Fibroblast of skin of back (primary cell): ENCODE measurements at places on chromosomes 16 and 17.

- DNase-seq: no peak
Observed at GRCh38 chr17:41308251-41308917, 725 bp downstream of the KRTAP16-1 start.

DNA sequence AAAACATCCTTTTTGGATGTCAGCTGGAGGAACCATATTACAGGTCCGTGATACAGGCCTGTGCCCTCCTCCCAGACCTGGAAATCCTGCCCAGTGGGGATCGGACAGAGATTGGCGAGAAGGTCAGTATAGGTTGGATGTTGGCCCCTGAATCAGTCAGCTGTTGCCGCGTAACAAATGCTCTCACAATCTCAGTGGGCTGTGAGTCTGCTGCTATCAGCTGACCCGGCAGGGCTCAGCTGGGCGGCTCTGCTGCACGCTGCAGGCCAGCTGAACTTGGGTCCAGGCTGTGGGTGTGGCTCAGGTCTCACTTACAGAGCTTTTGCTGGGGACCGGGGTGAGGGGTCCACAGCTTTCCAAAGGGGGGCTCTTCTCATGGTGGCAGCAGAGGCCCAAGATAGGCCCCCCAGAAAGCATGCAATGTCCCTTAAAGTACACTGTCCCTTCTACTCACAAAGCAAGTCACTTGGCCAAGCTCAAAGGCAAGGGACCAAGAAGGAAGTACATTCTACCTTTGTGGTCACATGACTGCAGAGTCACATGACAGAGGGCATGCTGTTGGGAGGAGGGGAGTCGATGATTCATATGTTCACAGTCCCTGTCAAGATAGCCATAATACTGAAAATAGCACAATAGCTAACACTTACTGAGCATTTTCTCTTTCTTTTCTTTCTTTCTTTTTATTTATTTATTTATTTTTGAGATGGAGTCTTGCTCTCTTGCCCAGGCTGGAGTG, 134.2 kb downstream of the ABCC1 start:
- DNase-seq: peak; percentile 55

DNA sequence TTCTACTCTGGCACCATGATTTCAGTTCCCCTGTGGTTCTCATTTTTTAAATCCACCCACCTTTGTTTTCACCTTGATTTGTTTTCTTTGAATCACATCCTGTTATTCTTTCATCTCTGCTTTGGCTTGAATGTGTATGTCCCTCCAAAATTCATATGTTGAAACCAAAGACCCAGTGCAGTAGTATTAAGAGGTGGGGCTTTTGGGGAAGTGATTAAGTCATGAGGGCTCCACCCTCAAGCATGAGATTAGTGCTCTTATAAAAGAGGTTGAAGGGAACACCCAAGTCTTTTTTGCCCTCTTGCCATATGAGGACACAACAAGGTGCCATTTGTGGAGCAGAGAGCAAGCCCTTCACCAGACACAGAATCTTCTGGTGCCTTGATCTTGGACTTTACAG, 382.3 kb downstream of the SLC39A11 start:
- no peak for DNase-seq

DNA sequence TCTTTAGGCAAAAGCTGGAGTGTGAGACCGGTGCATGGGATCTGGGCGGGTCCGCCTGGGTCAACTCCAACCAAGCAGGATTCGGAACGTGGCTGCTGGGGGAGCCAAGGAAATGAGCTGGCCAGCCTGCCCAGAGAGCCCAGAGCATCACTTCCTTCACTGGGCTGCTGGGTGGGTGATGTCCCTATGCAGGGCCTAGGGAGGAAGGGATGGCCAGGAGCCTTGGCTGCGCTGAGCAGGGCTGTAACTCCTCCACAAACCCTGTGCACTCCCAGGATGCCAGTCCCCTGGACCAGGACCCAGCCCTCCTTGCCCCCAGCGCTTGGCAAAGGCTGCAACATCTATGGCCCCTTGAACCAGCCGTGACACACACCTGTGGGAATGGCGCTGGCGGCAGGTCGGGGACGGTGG, 138.4 kb downstream of the RAB11FIP4 start:
- DNase-seq: no peak

DNA sequence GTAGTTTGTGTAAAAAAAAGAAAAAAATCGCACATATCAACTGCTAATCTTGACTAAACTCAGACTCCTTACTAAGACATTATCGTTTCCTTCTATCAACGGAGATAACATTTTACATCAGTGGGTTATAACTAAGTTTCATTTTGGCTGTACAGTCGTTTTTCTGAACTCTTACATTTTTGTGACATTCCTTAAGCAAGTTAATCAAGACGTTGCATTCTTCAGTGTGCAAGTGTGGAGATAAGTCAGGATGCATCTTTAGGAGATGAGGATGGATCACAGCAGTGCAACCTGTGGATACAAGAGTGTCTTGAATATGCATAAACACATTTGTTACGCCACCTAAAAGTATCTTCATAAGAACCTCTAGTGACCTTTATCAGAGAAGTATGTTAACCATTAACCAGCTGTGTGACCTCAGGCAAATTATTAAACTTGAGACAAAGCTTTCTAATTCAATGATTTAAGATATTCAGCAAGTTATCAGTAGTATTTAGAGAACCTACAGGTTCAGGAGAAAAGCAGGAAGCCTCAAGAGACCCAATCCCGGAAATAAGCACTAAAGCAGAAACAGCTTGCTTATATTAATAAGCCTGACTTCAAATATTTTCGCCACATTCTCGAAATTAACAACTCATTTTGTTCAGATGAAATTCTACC, 9.4 kb downstream of the CMC2 start:
- peak; percentile 36 for DNase-seq

DNA sequence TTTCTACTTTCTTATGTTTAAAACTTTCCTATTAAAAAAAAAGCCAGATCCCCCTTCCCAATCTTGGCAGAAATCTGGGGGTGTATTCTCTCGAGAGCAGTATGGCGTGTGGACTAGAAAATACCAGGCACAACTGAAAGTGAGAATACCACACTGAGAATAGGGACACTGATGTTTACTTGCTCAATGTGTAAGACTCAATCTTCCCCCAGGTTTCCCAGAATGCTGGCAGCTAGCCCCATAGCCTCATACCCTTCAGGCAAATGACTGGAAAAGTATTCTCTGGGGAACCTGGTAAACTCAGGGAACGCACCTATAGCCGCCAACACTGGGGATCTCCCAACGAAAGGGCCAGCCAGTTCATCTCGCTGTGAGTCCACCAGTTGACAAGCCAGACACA, 15.3 kb downstream of the ZZEF1 start:
- DNase-seq: no peak

- DNase-seq: no peak
Observed at GRCh38 chr16:73404001-73404400, 356.1 kb upstream of the ZFHX3 start.

- peak; percentile 57 for DNase-seq
Observed at GRCh38 chr16:63614429-63614828, 1507.4 kb downstream of the CDH11 start.

DNA sequence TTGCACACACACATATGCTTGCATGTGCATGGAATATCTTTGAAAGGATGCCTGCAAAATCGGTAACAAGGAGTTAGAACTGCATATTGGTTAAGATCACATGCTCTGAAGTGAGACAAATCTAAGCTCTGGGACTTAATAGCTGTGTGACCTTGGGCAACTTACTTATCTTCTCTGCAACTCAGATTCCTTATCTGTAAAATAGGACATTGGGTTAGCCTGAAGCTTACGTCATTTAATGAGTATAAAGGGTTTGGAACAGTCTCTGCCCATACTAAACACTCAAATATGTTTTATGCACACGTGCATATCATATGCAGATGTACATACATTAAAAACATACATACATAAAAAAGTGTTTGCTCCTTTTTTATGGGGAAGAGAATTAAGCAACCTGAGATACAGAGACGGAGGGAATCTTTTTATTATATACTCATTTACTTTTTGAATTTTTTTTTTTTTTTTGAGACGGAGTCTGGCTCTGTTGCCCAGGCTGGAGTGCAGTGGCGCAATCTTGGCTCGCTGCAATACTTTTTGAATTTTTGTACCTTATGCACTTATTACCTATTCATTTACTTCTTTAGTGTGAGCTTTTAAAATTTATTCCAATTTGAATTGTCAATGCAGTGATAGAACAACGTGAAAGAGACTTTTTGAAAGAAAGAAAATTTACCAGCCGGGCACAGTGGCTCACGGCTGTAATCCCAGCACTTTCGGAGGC, 206.2 kb downstream of the CCDC182 start:
- DNase-seq: no peak

DNA sequence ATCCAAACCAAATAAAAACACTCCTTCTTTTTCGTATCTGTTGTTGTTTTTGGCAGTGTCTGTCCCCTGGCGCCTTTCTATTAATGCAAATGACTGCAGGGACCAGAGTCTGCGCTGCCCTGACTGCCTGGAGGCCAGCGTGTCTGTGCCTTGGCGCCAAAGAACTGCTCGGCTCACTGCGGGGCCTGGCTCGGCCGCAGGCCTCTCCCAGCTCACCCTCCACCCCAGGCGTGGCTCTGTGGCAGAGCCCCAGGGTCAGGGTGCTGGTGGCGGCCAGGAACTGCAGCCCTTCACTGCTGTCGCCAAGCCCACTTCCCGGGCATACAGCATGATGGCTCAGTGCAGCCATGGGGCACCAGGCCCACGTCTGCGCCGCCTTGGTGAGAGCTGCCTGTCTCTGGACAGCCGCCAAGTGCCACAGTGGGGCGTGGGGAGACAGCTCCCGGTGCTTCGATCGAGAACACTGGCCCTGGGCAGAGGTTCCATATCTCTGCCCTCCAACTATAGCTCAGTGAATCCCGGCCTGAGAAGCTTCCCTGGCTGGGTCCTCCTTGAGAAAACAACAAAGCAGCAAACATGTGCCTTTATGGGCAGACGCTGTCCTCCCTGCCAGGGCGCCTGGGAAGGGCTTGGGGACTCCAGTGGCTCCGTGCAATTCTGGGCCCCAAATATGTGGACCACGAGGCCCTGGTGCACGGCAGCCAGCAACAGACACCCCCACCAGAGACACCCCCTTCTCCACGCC, 11.1 kb downstream of the CANT1 start:
- no peak for DNase-seq

GRCh38 chr16:78926723-78927210, 673.8 kb downstream of the MAF start:
- no peak for DNase-seq

DNA sequence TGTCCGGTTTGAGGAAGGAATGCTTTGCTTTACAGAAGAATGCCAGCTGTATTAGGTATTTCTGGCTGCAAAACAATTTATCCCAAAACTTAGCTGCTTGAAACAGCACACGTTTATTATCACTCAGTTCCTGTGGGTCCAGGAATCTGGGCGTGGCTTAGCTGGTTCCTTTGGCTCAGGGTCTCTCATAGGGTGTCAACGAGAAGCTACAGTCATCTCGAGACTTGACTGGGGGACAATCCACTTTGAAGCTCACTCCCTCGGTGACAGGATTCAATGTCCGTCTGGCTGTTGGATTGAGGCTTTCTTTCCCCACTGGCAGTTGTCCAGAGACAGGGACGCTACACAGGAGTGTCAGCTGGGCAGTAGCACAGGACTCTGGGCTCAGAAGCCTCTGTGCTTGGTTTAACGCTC, 9.6 kb upstream of the RHBDF2 start:
- DNase-seq: no peak

DNA sequence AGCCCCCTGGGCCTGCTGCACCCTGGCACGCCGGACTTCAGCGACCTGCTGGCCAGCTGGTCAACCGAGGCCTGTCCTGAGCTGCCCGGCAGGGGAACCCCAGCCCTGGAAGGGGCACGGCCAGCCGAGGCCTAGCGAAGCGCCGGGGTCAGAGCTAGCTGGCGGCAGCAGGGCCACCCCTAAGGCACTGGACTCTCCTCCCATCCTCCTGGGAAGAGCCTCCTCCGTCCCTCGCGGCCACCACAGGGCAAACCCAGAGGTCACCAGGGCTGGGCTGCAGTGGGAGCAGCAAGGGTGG, 2.3 kb downstream of the PERCC1 start:
- DNase-seq: no peak

GRCh38 chr17:44533533-44534246, 23.6 kb upstream of the FZD2 start:
- DNase-seq: peak; percentile 91

GRCh38 chr16:17277981-17278381, 192.8 kb downstream of the XYLT1 start:
- no peak for DNase-seq

DNA sequence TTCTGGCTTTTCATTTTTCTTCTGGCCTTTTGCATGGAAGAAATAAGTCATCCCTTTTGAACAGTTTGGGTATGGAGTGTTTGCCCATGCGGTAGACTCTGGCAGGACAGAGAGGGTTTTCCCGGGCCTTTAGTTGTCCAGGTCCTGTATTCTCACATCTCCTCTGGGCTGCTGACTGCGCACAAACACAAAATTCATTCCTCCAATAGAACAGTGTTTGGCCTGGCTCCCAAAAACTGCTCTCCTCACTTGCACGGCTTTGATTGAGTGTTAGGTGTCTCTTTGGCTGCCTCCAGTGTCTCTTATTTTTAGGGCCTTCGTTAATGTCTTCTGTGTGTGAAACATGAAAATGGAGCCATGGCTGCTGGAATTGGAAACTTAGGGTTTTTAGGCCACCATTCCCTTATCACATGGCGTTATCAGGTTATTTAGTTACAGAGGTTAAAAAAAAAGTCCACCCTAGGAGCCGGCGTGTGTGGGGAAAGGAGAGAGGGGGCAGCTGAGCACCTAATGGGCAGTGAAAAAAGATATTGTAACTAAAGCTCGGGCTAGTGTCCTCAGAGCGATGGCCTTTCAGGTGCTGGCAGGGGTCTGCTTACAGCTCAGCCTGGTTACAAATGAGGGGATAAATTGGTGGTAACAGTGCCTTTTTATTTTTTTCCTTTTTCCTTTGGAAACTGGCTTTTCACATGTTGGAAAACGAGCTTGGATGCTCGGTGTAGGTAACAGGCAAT, 47.3 kb downstream of the PRKCA start:
- no peak for DNase-seq

GRCh38 chr16:87845213-87845612, 24.1 kb downstream of the SLC7A5 start:
- no peak for DNase-seq

DNA sequence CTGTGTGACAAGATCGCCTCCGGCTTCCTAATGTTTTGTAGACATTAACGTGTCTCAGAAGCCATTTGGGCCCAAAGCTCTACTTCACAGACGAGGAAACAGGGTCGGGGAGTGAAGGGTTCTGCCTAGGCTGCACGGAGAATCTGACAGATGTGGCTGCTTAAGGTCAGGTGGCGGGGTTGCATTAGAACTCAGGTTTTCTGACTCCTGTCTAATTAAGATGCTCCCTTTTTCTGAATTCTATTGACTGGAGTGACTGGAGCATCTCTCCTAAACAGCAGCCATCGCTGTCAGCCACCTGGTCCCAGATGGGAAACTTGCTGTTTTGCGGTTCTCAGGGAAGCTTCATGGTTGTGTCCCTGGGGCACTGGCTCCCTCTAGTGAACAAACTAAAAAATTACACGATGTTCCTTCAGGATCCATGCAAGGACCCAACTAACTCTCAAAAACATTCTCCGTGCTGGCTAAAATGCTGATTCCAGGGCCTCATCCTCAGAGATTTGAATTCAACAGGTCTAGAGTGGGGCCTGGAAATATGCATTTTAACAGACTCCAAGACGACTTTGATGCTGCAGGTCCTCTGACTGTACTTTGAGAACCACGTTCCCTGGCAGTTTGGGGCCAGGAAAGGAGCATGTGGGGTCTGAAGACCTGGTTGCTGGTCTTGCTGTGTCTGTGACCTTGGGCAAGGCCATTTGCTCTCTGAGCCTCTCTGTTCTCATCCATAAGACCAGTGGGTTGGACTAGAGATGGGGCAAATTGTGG, 117.4 kb downstream of the IRF8 start:
- DNase-seq: peak; percentile 55

- DNase-seq: peak; percentile 99
Observed at GRCh38 chr17:75430159-75430974, 24.9 kb upstream of the GRB2 start.
